ENCODE measurements at places on chromosomes 3 and 15.

DNA sequence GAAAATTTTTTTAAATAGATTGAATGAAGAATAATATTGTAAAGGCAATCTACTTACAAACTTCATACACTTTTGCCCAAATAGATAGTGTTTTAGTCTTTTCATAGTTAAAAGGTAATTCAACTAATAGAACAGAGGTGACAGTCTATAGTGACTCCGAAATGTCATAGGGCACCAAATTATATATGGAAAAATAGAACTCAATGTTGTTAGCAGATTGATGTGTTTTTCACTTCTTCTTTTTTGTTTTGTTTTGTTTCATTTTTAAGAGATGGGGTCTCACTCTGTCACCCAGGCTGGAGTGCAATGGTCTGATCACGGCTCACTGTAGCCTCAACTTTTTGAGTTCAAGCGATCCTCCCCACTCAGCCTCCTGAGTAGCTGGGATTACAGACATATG is 721 bp downstream of the CSTA start:
- no peak for DNase-seq

GRCh38 chr3:59749291-59749690 is 699.5 kb upstream of the CFAP20DC start:
- DNase-seq = no peak

- DNase-seq = no peak
These were observed 90.2 kb downstream of the HES1 start for GRCh38 chr3:194225988-194226663.

- no peak for DNase-seq
These were observed 592.1 kb upstream of the GBE1 start for GRCh38 chr3:82353306-82354171.

Data from putamen (tissue), 1 donor.